ENCODE measurements at places on chromosomes 7 and 10.

- no peak for DNase-seq
Observed at GRCh38 chr10:20091698-20092097, 275.5 kb downstream of the PLXDC2 start.

DNA sequence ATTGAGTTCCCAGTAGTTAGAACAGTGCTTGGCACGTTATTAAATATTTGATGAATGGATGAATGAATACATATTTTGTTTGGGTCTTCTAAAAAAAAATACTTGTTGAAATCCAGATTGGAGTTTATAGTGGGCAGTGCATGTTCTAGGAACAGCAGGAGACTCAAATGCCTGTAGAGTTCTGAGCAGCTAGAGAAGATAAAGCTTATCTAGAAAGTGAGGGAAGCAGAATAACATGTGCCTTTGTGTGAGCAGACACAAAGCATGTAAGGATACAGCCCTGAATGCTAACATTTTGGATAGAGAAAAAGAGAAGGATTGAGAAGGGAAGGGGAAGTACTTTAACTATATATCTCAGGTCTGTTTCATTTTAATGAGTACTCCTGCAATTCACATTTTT, 71.9 kb downstream of the SRI start:
- no peak for DNase-seq

DNA sequence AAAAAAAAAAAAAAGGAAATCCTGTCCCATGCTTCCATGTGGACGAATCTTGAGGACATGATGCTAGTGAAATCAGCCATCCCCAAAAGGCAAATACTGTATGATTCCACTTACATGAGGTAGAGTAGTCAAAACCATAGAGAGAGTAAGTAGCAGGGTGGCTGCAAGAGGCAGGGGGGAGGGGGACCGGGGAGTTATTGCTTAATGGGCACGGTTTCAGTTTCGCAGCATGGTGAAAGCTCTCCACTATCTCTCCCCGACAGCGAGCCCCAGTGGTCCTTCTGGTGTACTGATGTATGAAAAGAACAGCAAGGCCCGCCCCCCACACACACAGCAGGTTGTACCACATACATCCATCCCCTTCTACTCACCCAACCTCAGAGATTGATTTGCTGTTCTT, 32.8 kb downstream of the NOD1 start:
- DNase-seq = peak; percentile 72

DNA sequence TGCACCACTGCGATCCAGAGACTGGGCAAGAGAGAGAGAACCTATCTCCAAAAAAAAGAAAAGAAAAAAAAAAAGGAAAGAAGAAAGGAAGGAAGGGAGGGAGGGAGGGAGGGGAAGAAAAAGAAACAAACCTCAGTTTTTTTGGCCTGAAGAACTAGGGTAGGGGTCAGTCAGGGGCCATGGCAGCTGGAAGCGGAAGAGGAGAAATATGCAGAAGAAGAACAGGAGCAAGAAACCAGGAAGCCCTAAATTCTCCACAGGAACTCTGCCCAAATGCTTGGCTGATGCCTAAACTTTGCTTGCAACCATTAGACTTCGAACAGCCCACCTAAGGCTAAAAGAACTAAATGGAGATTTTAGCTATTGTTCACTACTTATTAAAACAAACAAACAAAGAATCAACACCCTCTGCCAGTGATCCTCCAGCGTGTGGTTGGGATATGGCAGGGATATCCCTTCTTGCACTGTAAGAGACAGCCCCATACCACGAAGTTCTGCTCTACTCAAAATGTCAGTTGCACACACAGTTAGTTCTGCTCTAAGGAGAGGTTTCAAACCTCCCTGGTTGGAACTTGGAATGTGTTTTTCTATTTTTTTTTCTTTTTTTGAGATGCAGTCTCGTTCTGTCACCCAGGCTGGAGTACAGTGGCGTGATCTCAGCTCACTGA, 139.5 kb downstream of the FAM107B start:
- no peak for DNase-seq

- DNase-seq = no peak
Observed at GRCh38 chr7:131940621-131941165, 384.3 kb upstream of the PODXL start.

GRCh38 chr7:53387515-53387914, 352.1 kb downstream of the POM121L12 start:
- no peak for DNase-seq

DNA sequence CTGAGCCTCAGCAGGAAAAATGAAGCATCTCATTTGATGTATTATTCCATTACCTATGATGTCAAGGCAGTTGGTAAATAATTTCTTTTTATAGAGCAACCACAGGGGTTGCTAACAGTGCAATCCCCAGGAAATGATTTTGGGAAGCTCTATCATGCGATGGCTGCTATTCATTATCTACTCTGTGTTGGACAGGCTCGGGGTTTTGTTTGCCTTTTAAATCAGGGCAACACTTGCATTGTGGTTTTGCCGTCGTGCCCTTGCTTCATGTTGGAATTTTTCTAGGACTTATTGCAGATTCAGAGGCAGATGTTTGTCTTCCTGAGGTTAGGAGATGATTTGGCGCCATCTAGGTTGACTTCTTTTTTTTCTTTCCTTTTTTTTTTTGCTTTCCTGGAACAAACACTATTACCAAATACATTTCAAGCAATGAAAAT, 128.4 kb downstream of the BICC1 start:
- DNase-seq = peak; percentile 96

Measured in fibroblast of pulmonary artery (primary cell).